ENCODE measurements at places on chromosomes 7 and 10.

DNA sequence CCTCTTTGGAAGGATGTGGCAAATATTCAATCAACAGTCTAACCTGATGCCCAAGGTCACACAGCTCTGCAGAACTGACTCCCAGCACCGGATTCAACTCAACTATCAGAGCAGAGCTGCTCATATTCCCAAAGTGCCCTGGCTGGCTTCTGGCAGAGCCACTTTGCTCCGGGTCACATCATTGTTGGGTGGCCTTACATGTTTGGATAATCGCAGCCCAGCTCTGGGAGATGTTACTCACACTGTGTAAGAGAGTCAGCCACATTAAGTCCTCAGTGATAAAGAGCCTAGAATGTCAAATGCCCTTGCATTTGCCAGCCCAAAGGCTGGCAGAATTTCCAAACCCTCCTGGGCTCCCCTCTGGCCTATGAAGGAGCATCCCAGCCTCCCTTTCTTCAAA, 79.8 kb upstream of the PDE1C start:
- no peak for DNase-seq

GRCh38 chr10:43116596-43116995, 21.6 kb upstream of the CSGALNACT2 start:
- no peak for DNase-seq

- no peak for DNase-seq
Measured at GRCh38 chr7:25481891-25482290, 253.6 kb upstream of the NPVF start.

GRCh38 chr10:28600056-28600455, 67.1 kb downstream of the WAC start:
- DNase-seq = no peak

- DNase-seq = no peak
Measured at GRCh38 chr10:4868357-4868657, 42.3 kb downstream of the AKR1E2 start.

DNA sequence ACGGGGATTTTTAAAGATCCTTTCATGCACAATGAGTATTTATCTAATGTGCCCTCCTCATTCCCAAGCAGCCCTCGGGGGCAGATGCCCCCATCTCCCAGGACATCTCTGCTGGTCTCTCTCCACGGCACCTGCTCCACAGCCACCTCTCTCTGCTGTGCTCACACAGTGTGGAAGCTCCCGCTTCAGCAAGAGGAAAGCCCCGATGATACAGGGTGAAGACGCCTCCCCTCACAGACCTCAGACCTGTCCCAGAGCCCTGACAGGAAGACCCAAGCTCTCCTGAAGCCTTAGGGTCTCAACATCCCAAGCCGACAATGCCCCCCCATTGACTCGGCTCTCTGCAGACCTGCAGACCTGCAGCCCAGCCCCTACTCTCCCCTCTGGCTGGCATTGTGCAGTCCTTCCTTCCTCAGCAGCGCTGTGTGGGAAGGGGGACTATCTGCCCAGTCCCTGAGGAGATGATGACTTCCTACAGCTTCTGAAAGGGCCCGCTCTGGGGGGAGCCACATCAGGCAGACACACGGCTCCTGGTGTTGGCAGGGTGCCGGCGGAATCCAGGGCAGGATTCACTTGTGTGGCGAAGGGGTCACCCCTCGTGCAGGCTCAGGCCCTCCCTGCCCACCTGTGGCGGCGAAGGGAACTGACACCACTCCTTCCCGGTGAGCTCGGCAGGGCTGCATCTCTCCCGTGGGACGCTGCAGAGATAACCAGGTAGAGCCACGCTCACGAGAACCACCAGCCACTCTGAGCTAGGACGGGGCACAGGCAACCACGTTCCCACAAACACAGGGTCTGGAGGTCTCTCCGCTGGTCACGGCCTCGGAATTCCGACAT, 61.8 kb downstream of the PTPRN2 start:
- DNase-seq = no peak

- DNase-seq = no peak
Measured at GRCh38 chr7:131616487-131617200, 60.2 kb upstream of the PODXL start.

- DNase-seq = peak; percentile 25
Measured at GRCh38 chr7:2680792-2681490, 7.1 kb upstream of the AMZ1 start.

DNA sequence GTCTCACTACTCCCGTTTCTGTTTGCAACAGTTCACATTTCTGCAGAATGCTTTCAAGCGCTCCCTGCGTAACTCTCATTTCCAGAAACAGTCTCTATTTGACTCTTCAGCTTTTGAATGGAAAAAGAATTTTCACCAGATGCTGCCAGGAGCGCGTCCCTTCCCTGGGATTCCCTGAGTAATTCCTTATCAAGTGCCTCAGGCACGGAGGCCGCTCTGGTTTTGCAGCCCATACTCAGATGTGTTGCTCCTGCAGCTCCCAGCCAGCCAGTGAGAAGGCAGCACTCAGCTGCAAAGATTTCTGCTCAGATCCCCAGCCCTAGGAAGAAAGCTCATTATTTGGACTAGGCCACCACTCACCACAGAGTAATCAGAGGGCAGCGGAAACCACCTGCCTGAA, 161.1 kb upstream of the CHST15 start:
- DNase-seq = no peak

DNA sequence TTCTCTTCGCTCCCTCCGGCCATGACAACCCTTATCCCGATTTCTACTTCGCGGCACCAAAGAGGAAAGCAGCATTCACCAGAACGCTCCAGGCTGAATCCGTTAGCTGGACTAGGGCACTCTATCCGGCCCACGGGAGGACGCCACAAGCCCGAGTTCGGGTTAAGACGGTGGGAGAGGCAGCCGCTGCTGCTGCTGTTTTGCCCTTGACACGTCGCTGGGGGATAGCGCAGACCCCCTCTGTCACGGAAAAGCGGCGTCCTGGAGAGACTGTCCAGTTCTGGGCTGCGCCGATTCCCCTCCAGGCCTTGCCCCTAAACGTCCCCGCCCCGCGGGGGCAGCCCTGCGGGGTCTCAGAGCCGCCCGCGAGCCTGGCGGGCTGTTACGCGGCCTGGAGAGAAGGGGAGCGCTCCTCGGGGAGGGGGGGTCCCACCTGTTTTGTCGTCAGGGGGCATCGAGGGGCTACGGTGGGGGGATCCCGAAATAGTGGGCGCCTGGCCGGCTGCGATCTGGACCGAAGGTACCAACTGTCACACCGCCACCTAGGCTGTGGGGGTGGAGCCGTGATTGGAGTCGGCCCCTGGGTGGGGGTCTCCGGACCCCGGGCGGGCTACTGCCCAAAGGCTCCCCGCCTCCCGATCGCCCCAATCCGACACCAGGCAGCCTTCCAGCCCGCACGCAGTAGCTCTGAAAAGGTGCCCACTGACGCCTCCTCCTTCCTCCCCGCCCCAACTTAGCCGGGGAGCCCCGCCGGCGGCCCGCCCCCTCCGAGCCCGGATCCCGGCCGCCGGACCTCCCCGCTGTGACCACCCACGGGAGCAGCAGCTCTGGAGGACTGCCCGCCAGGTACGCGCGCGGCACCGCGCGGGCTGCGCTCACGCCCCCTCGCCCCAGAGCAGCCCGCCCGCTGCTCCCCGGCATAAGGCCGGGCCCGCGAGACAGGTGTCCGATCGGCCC, 772 bp downstream of the SGMS1 start:
- DNase-seq = peak; percentile 64

DNA sequence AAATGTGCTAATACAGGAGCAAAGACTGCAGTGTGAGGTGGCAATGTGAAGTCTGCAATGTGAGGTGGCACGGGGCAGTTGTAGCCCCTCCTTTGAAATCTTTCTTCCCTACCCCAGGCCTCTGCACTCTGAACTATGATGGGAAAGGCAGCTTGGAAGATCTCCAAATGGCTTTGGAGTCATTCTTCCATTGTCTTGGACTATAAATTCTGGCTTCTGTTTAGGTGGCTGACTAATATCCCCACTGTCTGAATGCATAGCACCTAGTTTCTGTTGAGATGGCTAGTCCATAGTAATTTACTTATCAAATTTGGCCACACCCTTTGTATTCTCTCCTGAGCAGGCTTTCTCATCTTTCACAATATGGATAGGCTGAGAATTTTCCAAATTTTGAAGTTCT, 175.0 kb downstream of the CFTR start:
- no peak for DNase-seq

- DNase-seq = no peak
Measured at GRCh38 chr7:28754027-28754426, 204.1 kb downstream of the TRIL start.

DNA sequence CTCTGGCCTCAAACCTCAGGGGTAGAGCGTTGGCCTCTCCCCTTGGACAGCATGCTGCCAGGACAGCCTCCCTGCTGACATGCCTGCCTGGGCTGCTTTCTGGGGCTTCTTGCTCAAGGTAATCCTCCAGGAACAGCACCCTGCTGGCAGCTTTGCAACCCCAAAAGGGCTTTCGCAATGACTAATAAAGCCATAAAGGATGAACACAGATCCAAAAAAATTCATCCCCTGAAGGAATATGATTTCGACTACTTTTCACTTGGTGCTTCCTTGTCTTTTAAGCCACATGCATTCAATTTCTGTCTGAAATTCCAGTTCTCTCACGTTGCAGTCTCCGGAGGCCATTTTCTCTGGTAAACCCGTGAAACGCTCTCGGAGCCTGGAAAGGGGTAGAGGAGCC, 15.1 kb upstream of the SH3PXD2A start:
- DNase-seq = no peak

DNA sequence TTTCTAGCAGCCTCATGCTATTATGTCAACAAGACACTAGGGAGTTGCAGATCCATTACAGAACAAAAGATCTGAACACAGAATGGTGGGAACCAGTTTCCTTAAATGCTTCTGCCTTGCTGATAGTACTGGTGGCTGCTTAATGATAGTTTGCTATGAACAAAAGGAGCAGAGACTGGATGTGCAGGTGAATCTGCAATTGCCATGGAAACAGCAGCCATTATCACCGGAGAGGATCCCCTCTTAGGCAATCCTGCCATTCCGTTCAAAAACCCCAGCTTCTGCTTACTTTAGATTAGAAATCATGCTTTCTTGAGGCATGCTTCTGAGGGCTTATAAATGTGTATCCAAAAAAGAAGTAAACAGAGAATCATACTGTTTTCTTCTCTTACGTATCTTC, 80.0 kb upstream of the PRKAR2B start:
- no peak for DNase-seq

GRCh38 chr10:93081834-93082233, 8.1 kb downstream of the CYP26A1 start:
- DNase-seq = no peak

GRCh38 chr10:44995914-44996669, 4.6 kb upstream of the ZNF22 start:
- peak; percentile 48 for DNase-seq

- DNase-seq = peak; percentile 73
Measured at GRCh38 chr10:28984431-28984830, 304.4 kb upstream of the LYZL1 start.

DNA sequence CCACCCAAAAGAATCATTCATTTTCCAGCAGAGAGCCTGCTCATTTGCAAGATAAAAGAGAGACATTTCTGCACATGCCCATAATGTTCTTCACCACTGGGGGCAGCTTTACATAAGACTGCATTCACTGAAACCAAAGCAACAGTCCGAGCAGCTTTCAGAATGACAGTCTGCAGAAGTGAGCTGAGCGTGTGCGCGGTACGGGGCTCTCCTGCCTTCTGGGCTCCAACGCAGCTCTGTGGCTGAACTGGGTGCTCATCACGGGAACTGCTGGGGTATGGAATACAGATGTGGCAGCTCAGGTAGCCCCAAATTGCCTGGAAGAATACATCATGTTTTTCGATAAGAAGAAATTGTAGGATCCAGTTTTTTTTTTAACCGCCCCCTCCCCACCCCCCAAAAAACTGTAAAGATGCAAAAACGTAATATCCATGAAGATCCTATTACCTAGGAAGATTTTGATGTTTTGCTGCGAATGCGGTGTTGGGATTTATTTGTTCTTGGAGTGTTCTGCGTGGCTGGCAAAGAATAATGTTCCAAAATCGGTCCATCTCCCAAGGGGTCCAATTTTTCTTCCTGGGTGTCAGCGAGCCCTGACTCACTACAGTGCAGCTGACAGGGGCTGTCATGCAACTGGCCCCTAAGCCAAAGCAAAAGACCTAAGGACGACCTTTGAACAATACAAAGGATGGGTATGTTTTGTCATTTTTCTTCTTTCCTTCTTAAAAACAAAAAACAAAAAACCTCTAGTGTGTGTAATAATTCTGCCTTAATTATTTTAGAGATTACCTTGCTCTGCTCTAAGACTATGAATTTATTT, at the start of gene LRRTM3:
Gene LRRTM3, plus strand, starts transcription at position 141 of the 820 bp plus-strand sequence.
- DNase-seq = peak; percentile 98

DNA sequence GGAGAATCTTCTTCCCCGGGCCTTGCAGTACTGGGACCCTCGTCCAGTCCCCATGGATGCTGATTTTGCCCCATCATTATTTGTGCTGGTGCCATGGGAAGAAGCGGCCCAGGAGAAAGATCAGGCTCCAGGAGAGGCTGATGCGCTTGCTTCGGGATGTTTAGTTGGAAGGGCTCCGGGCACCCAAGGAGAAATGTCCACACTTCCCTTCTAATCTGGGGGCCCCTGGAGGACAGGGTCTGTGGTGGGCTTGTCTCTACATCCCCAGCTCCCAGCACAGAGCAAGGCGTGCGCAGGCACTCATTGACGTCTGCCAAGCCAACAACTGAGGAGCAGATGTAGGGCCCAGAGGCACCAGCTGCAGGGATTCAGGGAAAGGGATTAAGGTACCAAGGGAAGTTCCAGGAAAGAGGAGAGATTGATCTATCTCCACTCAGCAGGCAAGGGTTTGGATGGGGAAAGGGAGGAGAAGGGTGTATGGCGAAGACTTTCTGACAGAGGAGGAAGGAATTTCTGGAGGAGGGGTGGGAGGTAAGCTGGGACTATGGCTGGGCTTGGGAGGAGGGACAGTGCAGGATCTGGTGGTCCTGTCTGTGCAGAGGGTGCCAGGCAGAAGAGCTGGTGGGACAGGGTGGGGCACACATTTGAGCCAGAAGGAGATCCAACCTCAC, 38.7 kb upstream of the LEP start:
- no peak for DNase-seq

DNA sequence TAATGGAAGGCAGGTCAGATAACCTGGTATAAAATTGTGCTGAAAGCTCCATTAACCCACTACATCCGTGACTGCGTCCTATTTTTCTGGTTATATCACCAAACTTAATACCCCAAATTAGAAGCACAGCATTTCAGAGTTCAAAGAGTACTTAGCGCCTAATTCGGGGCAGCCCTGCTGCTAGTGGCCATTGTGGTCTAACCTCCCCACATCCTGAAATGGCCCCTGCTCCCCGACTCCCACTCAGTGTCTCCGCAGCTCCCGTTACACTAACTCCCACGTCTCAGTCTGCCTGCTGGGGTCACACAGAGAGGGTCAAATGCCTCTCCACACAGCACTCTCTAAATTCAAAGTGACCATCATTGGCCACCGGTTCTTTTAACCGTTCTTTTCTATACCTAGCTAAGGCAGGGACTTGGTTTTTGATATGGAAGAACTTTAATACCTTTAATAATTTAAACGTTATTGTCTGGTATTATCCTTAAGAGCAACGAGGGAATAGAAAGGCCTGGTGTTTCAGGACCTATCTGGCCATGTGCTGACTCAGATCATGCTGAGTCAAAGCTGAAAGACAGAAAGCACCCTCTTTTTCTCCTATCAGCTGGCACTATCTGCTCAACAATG, 117.1 kb downstream of the KMT2E start:
- DNase-seq = peak; percentile 31

- DNase-seq = no peak
Measured at GRCh38 chr10:68900427-68901104, 549 bp upstream of the DDX50 start.

GRCh38 chr7:158816995-158817394, 12.3 kb downstream of the ESYT2 start:
- DNase-seq = no peak
